ENCODE measurements at places on chromosomes 7 and 10.

DNA sequence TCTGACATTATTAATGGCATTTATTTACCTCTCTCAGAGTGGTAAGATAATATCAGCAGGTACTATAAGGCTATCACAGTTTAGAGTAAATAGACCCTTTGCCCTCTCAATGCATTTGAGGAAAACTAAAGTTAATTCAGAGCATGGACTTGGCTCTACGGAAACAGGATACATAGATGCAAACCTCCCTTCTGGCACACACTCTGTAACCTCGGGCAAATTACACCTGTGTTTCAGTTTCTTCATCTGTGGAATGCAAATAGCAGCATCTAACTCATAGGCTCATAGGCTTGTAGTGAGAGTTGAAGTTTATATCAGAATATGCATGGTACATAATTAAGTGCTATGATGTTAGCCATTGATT is 5.6 kb downstream of the RAPGEF5 start:
- DNase-seq: no peak

- DNase-seq: no peak
These were observed 547.5 kb upstream of the C7orf33 start for GRCh38 chr7:148042935-148043631.

- DNase-seq: peak; percentile 68
These were observed 16.6 kb upstream of the RET start for GRCh38 chr10:43060291-43060690.

GRCh38 chr10:58641708-58642107 is 129.0 kb downstream of the BICC1 start:
- DNase-seq: no peak

- DNase-seq: no peak
These were observed 41.0 kb downstream of the RABGEF1 start for GRCh38 chr7:66781408-66782090.

GRCh38 chr7:84678841-84679240 is 484.3 kb upstream of the SEMA3A start:
- DNase-seq: no peak

GRCh38 chr7:139659922-139660316 is 117.9 kb downstream of the HIPK2 start:
- no peak for DNase-seq

DNA sequence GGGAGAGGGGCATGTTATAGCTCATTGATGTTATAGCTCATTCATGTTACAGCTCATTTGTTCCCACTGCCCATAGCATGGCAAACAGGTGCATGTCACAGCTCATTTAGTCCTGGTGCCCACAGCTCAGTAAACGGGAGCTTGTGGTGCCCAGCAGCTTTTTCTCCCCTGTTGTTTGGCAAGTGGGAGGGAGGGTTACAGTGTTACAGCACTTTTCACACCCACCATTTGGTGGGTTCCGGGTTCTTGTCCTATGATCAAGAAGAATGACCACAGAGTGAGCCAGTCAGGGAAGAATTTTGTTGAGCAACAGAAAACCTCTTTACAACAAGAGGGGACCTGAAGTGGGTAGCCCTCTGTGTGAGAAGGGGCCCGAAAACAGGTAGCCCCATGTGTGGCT is 162.8 kb upstream of the CSTF2T start:
- DNase-seq: no peak

DNA sequence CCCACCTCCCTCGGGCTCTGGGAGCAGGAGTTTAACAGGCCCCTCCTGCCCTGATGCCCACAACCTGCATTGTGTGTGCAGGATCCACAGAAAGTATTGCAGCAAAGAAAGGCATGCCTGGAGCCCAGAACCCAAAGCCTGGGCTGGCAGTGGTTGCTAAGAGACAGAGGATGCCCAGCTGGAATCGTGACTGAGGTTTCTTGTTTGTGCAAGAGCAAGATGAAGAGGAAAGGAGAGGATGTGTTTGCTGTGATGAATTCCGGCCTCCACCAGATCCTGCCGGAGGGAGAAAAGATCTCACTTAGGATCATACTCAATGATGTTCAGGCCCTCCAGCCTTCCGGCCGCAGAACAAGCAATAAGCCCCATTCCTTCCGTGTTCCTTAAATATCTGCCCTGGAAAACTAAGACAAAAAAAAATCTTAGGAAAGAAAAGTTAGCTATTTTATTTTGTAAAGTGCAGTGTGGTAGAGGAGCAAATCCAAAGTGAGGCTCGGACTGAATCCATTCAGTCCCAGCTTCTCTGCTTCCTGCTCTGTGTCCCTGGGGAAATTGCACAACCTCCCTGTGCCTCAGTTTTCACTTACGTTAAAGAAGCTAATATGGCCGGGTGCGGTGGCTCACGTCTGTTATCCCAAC is 57.1 kb downstream of the SLIT1 start:
- DNase-seq: peak; percentile 61

- no peak for DNase-seq
These were observed 26.4 kb upstream of the PPP3CB start for GRCh38 chr10:73522263-73522662.

DNA sequence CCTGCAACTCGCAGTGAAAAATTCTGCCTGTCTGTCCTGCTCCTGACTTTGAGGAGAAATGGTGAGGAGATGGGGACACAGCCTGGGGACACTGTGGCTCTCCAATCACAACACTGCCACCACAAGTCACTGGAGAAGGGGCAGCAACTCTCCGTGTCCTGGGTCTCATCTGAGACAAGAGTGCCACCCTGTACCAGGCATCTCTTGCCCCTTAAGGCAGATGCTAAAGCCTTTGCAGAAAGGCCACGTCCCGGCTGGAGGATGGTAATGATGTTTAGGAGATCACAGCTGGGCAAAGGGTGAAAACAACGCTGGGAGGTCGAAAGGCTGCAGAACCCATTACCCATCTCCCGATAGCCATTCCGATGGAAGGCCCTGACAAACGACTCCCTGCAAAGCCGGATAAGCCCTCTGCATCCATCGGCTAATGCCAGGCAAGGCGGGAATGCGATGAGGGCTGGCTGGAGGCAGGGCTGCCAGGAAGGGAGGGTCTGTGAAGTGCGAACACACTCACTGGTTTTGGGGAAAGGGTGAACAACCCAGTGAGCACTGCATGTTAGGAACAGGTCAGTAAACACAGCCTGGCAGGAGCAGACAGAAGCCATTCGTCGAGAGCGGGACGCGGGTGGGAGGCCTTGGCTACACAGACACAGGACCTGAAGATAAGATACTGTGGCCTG is 190.8 kb downstream of the ADARB2 start:
- DNase-seq: no peak

GRCh38 chr10:12966067-12966466 is 35.4 kb downstream of the CCDC3 start:
- no peak for DNase-seq

- no peak for DNase-seq
These were observed 70.7 kb downstream of the PROSER2 start for GRCh38 chr10:11893749-11894278.

GRCh38 chr10:78510566-78511323 is 477.1 kb downstream of the RPS24 start:
- DNase-seq: peak; percentile 84

DNA sequence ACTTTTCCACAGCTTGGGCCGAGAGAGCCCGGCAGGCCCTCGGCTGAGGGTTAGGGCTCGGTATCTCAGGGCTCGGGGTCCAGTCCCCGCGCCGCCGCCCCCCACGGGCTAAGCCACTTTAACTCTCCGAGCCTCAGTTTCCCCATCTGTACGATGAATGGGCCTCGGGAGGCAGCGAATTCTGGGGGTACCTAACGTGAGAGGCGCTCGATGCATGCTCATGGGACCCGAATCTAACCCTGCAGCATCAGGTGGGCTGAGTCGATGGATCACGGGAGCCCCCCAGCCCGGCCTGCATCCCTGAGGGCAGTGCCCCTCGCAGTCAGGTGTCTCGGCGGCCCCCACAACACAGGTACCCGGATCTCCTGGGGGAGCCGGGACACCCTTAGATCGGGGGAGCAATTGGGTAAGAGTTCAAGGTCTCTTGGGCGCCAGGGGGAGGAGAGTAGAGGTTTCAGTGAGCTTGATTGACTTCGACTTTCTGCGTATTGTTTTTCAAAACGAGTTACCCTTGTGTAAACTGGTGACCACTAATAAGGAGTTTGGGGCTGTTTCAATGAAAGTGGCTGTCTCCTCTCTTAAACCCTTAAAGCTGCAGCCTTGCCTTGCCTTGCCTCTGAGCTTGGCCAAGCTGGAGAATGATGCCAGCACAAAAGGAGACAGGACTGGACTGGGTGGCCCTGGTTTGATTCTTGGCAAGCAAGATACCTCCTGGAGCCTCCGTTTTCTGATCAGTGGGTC is 631 bp downstream of the POR start:
- no peak for DNase-seq

- no peak for DNase-seq
These were observed 52.6 kb downstream of the CHST3 start for GRCh38 chr10:72016608-72017300.

GRCh38 chr10:33461295-33461640 is 126.8 kb upstream of the NRP1 start:
- DNase-seq: no peak

DNA sequence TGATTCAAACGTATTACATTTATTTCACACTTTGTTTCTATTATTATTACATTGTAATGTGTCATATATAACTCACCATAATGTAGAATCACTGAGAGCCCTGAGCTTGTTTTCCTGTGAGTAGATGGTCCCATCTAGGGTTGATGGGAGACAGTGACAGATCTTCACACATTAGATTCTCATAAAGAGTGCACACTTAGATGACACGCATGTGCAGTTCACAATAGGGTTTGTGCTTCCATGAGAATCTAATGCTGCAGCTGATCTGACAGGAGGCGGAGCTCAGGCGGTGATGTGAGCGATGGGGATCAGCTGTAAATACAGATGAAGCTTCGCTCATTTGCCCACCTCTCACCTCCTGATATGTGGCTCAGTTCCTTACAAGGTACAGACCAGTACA is 36.1 kb downstream of the BMPER start:
- no peak for DNase-seq

GRCh38 chr7:29885626-29886025 is 79.3 kb downstream of the WIPF3 start:
- no peak for DNase-seq

DNA sequence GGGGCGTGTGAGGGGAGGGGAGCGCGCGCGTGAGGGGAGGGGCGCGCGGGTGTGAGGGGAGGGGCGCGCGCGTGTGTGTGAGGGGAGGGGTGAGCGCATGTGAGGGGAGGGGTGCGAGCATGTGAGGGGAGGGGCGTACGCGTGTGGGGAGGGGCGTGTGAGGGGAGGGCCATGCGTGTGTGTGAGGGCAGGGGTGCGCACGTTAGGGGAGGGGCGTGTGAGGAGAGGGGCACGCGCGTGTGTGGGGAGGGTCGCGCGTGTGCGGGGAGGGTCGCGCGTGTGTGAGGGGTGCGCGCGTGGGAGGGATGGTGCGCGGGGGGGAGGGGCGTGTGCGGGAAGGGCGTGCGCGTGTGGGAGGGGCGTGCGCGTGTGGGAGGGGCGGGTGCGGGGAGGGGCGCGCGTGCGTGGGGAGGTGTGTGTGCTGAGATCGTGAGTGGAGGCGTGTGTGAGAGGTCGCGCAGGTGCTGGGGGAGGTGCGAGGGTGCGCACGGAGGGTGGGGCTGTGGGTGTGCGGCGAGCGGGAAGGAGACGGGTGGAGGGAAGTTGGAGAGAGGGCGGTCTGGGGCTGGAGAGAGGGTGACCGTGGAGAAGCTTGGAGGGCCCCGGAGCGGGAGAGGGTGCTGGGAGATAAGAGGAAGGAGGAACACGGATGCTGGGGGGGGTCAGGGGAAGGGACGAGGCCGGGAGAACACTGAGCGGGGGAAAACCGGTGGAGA is 19.7 kb downstream of the MXI1 start:
- peak; percentile 55 for DNase-seq

- no peak for DNase-seq
These were observed 33.8 kb upstream of the MGAM2 start for GRCh38 chr7:142077762-142078161.

GRCh38 chr7:91140286-91140685 is 123.9 kb upstream of the FZD1 start:
- no peak for DNase-seq

DNA sequence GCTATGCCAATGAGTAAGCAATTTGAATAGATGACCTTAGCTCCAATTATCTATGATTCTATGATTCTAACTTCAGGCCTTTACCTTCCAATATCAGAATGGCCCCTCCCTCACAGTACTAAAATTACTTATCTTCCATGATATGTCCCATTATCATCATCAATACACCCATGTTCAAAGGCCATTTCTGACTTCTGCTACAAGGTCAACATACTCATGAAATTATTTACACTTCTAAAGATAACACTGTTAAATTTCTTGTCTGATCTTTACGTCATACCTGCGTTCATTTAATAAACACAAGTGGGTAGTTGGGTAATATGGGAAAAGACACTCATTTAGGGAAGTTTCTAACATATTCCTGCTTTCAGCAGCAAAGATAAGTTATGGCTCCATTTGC is 21.2 kb downstream of the IMMP2L start:
- no peak for DNase-seq

- DNase-seq: no peak
These were observed 107.3 kb upstream of the KDM7A start for GRCh38 chr7:140284062-140284461.

GRCh38 chr10:71740069-71740653 is 20.6 kb upstream of the C10orf105 start:
- peak; percentile 48 for DNase-seq

- no peak for DNase-seq
These were observed 97.0 kb upstream of the FERD3L start for GRCh38 chr7:19242246-19242645.

- no peak for DNase-seq
These were observed 236.6 kb downstream of the ELMO1 start for GRCh38 chr7:37212051-37212450.

DNA sequence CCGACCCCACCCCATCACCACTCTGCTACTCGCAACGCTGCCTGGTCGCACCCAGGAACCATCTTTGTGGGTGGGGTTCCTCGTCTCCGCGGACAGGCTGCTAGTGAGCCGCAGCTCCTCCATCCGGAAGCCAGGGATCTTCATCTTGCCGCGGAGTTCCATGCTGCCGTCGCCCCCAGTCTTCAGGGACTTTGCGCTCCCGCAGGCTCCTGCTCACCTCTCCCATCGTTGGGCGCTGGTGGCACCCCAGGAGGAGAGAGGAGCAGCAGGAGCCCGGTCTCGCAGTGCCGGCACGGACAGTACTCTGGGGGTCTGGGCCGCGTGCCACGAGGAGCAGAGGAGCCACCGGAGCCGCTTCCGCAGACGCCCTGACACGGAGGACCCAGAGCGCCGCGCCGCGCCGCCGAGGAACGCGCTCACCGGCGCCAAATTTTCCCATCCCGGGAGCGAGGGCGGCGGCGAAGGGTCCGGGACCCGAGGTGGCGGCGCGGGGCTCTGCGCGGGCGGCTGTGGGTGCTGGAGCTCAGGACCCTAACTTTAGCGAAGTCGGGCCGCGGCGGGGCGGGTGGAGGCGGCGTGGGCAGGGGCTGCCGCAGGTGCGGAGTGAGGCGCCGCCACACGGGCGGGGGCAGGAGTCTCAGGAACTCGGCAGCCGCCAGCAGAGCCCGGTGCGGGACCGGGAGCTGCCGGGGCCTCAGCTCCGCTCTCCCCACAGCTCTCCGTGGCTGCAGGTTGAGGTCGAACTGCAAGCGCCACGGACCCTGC is 750.1 kb upstream of the SORCS1 start:
- DNase-seq: peak; percentile 58

GRCh38 chr7:99499371-99499720 is 735 bp downstream of the ZNF394 start:
- DNase-seq: no peak

- DNase-seq: no peak
These were observed 13.0 kb downstream of the MMD2 start for GRCh38 chr7:4945949-4946348.
